ENCODE measurements at places on chromosomes 13 and 19. TPM values are rescaled to one million over a fixed set of nuclear protein-coding genes. Genes with fewer than 3 reads are reported as not detected.

Gene CLEC17A
- total RNA-seq = not detected

Gene ZNF709
- 1.7 TPM for total RNA-seq

Gene ZNF813
- total RNA-seq = 7.4 TPM

Gene ANKLE1
- total RNA-seq = 17.4 TPM

Gene SMIM24
- total RNA-seq = 1.2 TPM

Gene HRC
- total RNA-seq = not detected

- DNase-seq = no peak
- no peaks in the 10 kb centered on the region for H3K4me1 ChIP-seq
- H3K27ac ChIP-seq = no peak overlapping the region
These were observed 84.3 kb downstream of the SLAIN1 start for GRCh38 chr13:77781808-77782207.

- no peak overlapping the region for H3K27ac ChIP-seq
- no peaks in the 10 kb centered on the region for H3K4me1 ChIP-seq
- no peak for DNase-seq
- H3K4me3 ChIP-seq = no peak overlapping the region
- H3K27me3 ChIP-seq = no peaks in the 10 kb centered on the region
These were observed 147.1 kb upstream of the SOX1 start for GRCh38 chr13:111919849-111920248.

DNA sequence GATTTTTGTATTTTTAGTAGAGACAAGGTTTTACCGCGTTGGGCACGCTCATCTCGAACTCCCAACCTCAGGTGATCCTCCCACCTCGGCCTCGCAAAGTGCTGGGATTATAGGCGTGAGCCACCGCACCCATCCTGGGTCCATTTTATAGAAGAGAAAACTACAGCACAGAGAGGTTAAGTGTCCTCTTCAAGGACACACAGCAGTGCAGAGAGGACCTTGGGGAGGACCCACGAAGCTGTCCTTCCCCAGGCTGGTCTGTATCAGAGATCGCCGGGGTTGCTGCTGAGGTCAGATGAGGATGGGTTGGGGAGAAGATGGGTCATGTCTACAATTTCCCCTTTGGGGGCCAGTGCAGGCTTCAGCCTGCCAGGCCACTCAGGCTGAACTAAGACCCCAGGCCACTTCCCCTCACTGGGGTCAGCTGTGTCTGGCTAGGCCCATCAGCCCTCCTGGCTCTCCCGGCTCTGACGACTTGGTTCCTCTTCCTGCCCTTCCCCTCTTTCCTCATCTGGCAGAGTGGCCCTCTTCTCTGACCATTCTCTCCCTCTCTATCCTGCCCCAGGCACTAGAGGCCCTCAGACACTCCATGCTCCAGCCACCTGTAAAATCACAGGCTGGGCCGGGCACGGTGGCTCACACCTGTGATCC, 9.6 kb downstream of the MYO1F start:
- DNase-seq = no peak
- no peaks in the 10 kb centered on the region for H3K36me3 ChIP-seq
- no peaks in the 10 kb centered on the region for H3K27me3 ChIP-seq
- H3K27ac ChIP-seq = no peak overlapping the region
- no peaks in the 10 kb centered on the region for H3K4me1 ChIP-seq

GRCh38 chr13:94656176-94656575, 54.5 kb downstream of the GPR180 start:
- no peaks in the 10 kb centered on the region for H3K4me1 ChIP-seq
- no peaks in the 10 kb centered on the region for H3K27me3 ChIP-seq
- DNase-seq = no peak
- no peak overlapping the region for H3K27ac ChIP-seq
- no peak overlapping the region for H3K4me3 ChIP-seq
